Neural crest cell (in vitro differentiated cells): ENCODE measurements at places on chromosomes 7 and 10. TPM values are rescaled to one million over a fixed set of nuclear protein-coding genes. Genes with fewer than 3 reads are reported as not detected.

The HOXA3 gene
- 10.6 and 11.3 TPM in 2 replicates for total RNA-seq

The KNDC1 gene
- total RNA-seq: 4.0 and 5.5 TPM in 2 replicates

The OR2A1 gene
- total RNA-seq: 0.19 TPM in 1 of 2 replicates, not detected in the other

The TMEM270 gene
- not detected in 2 replicates for total RNA-seq

DNA sequence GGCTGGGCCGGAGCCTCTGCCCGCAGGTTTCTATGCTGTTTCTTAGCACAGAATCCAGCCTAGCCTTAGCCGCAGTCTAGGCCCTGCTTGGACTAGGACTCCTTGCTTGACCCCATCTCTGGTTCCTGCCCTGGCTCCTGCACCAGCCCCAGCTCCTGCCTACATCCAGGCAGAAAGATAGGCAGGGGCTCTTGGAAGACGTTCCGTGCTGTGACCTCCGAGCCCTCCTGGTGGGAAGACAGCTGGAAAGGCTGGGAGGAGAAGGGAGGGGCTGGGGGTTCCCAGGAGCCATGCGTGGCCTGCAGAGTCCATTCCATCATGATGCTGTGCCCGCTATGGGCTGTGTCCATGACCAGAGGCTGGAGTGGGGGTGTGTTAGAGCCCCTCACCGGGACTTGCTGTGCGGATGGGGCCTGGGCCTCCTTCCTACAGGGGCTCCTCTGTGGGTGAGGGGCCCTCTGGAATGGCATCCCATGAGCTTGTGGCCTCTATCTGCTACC, 26.2 kb downstream of the RAMP3 start:
- H3K4me3 ChIP-seq: no peak overlapping the region
- H3K36me3 ChIP-seq: no peaks in the 10 kb centered on the region
- H3K27me3 ChIP-seq: no peaks in the 10 kb centered on the region

- no peak overlapping the region for H3K4me3 ChIP-seq
- H3K36me3 ChIP-seq: no peaks in the 10 kb centered on the region
- H3K4me1 ChIP-seq: peaks cover 5% of the 10 kb centered on the region
- no peak for DNase-seq
- H3K27me3 ChIP-seq: peaks cover 9% of the 10 kb centered on the region
Observed at GRCh38 chr10:9296190-9296589, 1241.7 kb downstream of the GATA3 start.

- no peaks in the 10 kb centered on the region for H3K4me1 ChIP-seq
- no peaks in the 10 kb centered on the region for H3K27me3 ChIP-seq
- no peak overlapping the region for H3K4me3 ChIP-seq
- H3K27ac ChIP-seq: no peak overlapping the region
Observed at GRCh38 chr7:49487830-49488140, 285.7 kb upstream of the VWC2 start.

GRCh38 chr7:7524121-7524520, 11.6 kb downstream of the COL28A1 start:
- H3K4me3 ChIP-seq: no peak overlapping the region
- H3K27me3 ChIP-seq: no peaks in the 10 kb centered on the region
- H3K4me1 ChIP-seq: no peaks in the 10 kb centered on the region
- no peak overlapping the region for H3K27ac ChIP-seq
- H3K36me3 ChIP-seq: no peaks in the 10 kb centered on the region

GRCh38 chr10:80156216-80156615, 23.7 kb downstream of the PLAC9 start:
- H3K4me1 ChIP-seq: peaks cover 51% of the 10 kb centered on the region
- H3K4me3 ChIP-seq: no peak overlapping the region
- DNase-seq: no peak
- peak overlapping the region; percentile 5 for H3K27ac ChIP-seq

DNA sequence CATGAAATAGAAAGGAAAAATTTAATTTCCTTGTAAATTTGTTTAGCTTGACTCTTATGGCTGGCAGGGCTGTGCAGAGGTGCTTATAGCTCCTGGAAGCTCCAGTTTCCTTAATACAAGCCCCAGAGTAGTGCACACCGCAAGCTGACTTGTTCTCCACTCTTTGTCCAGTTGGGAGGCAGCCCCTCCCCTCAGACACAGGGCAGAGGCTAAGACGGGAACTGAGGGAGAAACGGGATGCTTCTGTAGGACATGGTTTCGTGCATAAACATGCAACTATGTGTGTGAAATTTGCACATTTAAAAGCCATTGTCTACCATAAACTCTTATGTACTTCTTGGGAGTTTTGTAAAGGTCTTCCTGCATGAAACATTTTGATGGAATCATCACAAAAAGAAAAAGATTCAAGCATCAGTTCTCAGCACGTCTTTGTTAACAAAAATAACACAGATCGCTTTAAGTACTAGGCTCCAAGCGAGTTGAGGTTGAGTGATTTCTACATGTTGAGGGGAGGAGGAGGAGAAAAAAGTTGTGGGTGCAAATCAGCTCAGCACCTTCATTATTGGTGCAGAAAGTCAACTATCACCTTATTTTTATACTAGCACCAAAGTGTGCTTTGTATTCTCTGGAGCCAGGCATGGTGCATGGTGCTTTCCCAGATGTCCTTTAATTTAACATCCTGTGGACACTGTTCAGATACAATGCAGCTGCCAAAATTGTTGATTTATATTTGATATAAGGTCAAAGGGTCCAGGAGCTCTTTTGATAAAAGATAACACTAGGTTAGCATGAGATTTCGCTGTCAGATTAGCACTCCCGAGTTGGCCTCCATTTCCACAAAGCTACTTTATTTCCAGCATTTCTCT, 124.5 kb downstream of the CHN2 start:
- H3K4me1 ChIP-seq: peaks cover 19% of the 10 kb centered on the region
- H3K36me3 ChIP-seq: no peaks in the 10 kb centered on the region
- no peak for DNase-seq
